NCI-H446 treated with DMSO at 0.1 percent for 48 hours (cell line): ENCODE measurements at places on chromosomes 13 and 19.

GRCh38 chr13:108574856-108575255 lies 54.6 kb upstream of the MYO16 start:
- no peak for DNase-seq

GRCh38 chr13:26183416-26183815 lies 38.7 kb downstream of the RNF6 start:
- no peak for DNase-seq

GRCh38 chr19:39038098-39038497 lies 5.7 kb upstream of the FBXO27 start:
- DNase-seq: no peak

- no peak for DNase-seq
These were observed 37.3 kb downstream of the SMARCA4 start for GRCh38 chr19:10998045-10998533.

DNA sequence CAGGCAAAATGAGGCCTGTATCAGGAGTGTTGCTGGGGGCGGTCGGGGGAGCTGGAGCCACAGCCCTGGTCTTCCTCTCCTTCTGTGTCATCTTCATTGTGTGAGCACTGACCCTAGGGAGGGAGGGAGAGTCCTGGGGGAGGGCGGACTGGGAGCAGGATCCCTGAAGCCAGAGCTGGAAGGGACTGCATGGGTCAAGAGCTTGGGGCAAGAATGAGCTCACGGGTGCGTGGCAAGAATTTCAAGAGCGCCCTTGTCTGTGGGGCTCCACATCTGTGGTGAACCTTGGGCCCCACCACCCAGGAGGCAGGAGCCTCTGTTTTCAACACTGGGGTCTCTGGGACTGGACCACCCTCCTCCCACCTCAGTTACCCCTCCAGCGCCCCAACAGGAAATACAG lies 4.7 kb downstream of the SIGLEC7 start:
- DNase-seq: no peak

DNA sequence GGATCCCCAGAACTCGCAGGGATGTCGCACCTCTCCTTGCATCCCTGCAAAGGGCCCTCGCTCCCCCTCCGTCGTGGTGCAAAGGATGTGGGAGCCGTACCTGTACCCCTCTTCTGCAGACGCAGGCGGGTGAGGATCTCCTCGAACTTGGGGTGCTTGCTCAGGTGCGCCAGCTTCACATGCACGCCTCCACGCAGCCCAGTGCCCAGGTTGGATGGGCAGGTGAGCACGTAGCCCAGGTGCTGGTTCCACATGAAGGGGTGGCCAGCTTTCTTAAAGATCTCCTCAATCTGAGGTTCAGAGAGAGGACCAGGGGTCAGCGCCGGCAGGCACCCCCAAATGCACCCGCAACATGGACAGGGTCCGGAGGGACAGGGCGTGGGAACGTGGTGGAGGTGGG lies 15.3 kb downstream of the CKM start:
- DNase-seq: no peak

DNA sequence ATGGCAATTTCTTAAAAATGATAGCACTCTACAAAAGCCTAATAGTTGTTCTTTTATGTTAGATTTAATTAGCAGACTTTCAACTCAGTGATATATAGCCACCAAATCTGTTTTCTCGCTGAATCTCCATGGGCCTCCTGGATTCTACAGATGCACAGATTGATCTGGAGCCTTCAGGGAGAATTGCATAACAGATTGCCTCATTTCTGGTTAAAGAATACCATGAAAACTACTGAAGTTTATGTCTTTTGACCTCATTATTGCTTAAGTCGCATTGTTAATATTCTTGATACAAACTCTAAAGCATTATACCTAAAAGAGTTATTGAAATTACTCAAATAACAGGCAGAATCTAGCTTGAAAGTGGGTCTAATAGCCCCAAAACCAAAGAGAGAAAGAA lies 53.7 kb upstream of the PRR20A start:
- DNase-seq: no peak

DNA sequence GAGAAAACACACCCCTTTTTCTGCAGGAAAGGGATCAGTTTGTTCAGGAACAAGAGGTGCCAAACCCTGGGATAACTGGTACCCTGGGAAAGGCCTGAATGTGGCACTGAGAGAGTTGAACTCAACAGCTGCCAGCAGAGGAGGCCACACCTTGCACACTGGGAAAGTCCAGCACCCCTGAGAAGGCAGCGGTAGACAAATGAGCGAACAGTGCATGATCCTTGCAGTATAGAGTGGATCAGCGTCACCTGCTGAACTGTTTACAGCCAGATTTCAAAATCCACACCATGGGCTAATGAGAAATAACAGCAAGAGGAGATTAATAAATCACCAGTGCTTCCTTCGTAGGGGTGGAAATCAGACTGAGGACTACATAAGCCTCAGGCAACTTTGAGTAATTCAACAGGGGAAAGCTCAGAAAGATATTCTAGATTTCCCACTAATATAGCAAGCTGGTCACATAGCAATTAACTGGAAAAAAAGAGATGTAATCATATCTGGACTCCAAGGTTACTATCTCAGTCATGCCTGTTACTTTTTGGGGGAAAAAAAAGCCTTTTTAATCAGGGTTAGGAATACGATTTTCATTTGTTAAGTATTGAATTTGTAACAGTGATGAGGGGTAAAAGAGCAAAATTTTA lies 52.0 kb downstream of the DCT start:
- DNase-seq: no peak

GRCh38 chr19:7795555-7796161 lies 32.6 kb downstream of the CLEC4M start:
- no peak for DNase-seq

DNA sequence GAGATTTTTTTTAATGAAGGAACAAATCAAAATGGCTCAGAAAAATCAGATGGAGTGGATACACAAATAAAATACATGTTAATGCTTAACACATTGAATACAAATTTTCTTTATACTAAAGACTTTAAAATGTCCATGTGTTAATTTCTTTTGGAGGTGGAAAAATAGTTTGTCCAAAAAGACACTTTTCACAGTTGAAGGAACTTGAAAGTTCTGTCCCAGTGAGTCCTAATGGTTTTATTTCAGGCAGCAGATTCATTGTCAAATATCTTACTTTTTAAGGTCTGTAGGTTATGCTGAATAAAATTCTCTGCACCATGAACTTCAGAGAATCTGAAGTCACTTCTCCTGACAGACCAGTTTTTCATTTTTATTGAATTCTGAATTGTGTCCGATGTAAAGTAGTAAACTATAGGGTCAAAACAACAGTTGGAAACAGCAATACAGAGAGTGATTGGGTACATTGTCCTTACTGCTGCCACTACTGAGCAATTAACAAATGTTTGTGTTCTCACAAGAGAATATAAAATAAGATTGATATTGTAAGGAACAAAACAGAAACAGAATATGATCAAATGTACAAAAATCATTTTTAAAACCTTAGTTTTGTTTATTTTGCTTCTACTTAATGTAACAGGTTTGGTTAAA lies 1.6 kb downstream of the LPAR6 start:
- DNase-seq: no peak

GRCh38 chr19:47707135-47707925 lies 5.9 kb upstream of the EHD2 start:
- DNase-seq: peak; percentile 29

GRCh38 chr13:113667771-113668490 lies 912 bp downstream of the GRK1 start:
- DNase-seq: no peak

DNA sequence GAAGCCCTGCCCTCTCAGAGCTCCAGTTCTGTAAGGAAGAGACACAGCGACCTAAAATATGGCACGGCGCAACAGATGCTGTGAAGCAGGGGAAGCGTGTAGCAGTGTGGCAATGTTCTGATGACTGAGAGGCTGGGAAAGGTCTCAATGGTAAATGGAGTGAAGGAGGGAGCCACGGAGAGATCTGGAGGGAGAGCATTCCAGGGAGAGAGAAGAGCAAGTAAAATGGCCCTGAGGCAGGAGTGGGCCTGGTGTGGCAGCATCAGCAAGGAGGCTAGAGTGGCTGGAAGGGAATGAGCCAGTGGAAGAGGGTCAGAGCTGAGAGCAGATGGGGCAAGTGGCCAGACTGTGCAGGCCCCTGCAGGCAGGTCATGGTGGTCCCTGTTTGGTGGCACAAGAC lies 16.4 kb downstream of the RCN3 start:
- no peak for DNase-seq

GRCh38 chr19:3407556-3408516 lies 41.5 kb downstream of the NFIC start:
- DNase-seq: no peak

GRCh38 chr19:4939466-4939865 lies 29.4 kb upstream of the KDM4B start:
- DNase-seq: no peak

GRCh38 chr13:49395451-49395865 lies 48.4 kb downstream of the CAB39L start:
- peak; percentile 34 for DNase-seq

DNA sequence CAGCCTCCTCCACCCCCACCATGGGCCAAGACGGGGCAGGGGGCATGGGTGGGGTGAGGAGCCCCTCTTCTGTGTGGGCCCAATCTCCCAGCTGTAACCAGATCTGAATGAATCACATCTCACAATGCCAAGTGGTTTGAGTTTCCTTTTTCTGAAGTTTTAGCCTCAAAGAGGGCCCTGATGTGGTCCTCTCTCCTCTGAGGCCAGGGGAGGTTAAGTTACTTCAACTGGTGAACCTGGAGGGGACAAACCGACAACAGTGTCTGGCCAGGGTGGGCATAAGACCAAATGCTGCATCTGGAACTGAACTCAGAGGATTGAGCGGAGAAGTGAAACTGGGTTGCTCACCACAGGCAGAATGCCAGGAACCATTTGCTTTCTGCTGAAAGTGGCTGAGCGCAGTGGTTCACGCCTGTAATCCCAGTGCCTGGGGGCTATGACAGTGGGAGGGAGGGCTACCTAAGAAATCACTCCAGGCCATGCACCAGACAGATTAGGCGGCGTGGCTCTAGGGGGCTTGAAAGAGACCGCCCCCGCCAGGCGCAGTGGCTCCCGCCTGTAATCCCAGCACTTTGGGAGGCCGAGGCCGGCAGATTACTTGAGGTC lies 15.4 kb upstream of the IRGC start:
- no peak for DNase-seq

GRCh38 chr13:99258210-99258860 lies at the start of gene GPR18:
Gene GPR18, minus strand, starts transcription at chr13:99258379. Its CDS starts 2,507 bp downstream, at chr13:99255872.
- no peak for DNase-seq

- no peak for DNase-seq
These were observed 52.2 kb downstream of the GATAD2A start for GRCh38 chr19:19457671-19458070.

GRCh38 chr13:110536006-110536693 lies 25.4 kb downstream of the RAB20 start:
- no peak for DNase-seq

DNA sequence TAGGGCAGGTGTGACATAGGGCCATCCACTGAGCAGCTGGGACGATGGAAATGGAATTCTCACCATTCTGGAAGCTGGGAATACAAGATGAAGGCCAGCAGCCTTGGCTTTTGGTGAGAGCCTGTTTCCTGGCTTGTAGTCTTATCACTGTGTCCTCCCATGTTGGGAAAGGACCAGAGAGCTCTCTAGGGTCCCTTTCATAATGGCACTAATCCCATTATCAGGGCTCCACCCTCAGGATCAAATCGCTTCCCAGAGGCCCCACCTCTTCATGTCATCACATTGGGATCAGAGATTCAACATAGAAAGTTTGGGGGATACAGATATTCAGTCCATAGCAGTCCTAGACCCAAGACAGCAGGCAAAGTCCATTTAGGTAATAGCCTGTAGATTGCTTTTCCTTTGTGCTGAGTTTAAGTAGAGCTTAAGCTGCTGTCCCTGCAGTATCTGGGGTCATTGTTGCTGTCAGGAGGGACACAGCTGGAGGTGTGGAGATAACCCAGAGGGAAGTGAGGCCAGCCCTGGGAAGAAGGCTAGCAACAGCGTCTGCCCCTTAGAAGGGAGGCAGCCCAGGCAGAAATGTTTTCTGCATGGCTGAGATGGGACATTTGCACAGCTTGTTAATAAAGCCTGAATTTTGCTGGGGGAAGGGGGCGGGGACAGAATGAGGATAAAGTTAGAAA lies 136.5 kb upstream of the GPR12 start:
- DNase-seq: no peak

GRCh38 chr19:54478677-54479266 lies 5.7 kb upstream of the CDC42EP5 start:
- no peak for DNase-seq

- no peak for DNase-seq
These were observed 1.0 kb downstream of the SCN1B start for GRCh38 chr19:35031072-35031881.

DNA sequence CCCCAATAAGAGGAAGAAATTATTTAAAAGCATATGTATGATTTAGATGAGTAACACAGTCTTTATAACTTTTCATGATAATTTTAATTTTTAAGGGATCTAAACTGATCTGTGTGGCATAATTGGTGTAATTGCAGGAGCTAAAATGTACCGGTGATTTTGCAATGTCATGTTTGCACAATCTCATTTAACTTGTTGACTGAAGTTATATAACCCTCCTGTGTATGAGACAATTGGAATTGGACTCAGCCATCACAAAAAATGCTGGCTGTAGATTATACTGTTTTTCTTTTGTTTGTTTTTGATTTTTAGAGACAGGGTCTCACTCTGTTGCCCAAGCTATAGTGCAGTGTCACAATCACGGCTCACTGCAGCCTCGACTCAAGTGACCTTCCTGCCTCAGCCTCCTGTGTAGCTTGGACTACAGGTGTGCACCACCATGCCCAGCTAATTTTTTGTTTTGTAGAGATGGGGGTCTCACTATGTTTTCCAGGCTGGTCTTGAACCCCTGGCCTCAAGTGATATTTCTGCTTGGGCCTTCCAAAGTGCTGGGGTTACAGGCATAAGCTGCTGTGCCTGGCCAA lies 26.1 kb downstream of the FGF9 start:
- DNase-seq: no peak

DNA sequence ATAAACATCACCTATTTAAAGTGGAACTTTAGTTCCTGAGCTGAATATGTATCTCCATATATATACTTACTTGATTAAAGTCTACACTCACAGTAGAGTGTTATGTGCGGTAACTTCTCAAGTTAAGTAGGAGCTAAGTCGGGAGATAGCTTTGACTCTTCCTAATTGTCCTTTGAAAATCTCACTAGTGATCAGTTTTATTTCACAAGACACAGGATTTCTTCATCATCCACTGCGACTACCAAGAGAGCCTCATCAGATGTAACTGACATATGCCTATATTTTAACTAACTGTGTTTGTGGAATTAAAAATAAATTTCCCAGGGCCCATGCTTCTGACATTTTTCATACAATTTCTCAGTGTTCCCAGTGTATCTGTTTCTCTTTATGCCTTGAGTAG lies 1664.0 kb downstream of the EFNB2 start:
- no peak for DNase-seq

DNA sequence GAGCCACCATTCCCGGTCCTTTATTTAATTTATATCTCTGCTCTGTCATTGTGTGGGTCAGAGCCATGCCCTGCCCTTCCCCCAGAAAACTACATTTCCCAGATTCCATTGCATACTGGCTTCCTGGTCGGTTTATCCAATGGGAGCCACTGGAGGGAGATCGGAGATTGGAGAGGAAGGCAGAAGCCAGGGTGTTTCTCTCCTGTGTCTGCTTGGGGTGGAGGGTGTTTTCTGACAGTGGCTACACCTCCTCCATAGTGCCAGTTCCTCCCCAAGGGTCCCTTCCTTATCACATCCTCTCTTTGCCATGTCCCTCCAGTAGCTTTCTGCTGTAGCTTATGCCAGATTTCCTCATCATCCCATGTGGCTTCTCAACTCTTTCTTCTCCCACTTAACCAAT lies 19.0 kb downstream of the OLFM2 start:
- DNase-seq: peak; percentile 32

- DNase-seq: no peak
These were observed 431.2 kb downstream of the FOXO1 start for GRCh38 chr13:40235160-40235796.
